GM20000 (cell line): ENCODE measurements at places on chromosomes 2 and 18.
A peak's percentile ranks its signal among the peaks of the same experiment; 100 is the strongest.

- no peak for DNase-seq
Measured at GRCh38 chr2:6442252-6442985, 423.3 kb downstream of the CMPK2 start.

DNA sequence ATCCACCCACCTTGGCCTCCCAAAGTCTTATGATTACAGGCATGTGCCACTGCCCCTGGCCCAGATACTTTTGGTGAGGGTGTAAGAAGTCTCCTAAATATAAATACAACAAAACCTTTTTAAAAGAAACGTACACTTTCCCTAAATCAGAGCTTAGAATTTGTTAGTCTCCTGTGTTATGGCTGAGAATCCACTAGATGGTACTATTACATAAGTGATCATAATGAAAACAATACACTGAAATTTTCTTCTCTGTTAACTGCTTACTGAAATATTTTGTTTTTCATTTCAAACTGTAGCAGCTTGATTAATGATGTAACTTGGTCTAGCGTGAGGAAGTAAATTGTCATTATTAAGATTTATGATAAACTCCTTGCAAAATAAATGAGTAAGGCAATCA, 74.8 kb upstream of the FAM98A start:
- peak; percentile 11 for DNase-seq

DNA sequence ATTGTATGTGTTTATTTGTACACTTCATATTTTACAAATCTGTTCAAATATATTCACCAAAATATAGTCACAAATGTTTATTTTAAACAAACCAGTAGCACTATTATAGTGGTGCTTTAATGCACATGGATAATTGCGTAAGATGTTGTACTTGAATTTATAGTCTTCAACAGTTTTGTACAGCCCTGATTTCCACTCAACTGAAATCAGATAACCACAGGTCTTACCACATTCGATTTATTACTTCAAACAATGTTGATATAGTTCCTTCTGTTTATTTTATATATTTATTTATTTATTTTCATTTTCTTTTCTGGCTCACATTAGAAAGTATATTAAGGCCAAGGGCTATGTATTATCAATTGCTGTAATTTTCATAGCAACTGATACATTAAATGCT, 99.4 kb upstream of the ZNF804A start:
- DNase-seq = no peak

DNA sequence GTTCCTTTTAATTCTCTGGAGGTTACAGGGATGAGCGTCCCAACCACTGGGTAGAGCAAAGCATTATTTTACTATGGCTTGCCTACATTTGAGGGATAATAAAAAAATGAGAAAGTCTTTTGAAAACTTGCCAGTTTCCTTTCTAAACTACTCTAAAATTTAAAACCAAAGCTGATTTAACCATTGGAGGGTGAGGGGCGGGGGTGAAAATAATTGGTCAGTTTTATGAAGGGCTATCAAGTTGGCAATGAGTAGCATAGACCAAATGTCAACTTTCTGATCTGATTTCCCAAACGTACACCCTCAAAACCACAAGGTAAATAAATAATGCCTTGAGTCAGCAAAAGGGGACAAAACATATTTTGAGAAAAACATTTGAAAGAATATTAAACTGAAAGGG, 85.7 kb upstream of the STK17B start:
- DNase-seq = no peak

- no peak for DNase-seq
Measured at GRCh38 chr2:152396051-152396511, 61.1 kb downstream of the FMNL2 start.

- DNase-seq = no peak
Measured at GRCh38 chr2:205835251-205835791, 153.0 kb downstream of the NRP2 start.

GRCh38 chr2:55155764-55156281, 76.3 kb downstream of the CLHC1 start:
- no peak for DNase-seq

DNA sequence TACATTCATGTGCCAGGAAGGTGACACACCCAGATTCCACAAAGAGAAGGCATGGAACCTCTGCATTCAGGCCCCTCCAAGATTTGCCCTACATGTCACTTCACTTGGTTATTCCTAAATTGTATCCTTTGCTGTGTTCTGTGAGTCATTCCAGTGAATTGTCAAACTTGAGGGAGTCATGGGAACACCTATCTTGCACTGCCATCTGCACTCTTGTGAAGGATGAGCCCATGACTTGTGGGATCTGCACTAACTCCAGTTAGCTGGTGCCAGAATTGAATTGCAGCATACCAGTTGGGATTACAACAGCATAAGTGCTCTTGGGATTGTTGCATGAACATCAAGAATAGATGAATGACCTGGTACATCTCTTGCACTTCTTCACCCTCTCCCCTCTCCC, 1288.0 kb upstream of the ZEB2 start:
- DNase-seq = peak; percentile 5

DNA sequence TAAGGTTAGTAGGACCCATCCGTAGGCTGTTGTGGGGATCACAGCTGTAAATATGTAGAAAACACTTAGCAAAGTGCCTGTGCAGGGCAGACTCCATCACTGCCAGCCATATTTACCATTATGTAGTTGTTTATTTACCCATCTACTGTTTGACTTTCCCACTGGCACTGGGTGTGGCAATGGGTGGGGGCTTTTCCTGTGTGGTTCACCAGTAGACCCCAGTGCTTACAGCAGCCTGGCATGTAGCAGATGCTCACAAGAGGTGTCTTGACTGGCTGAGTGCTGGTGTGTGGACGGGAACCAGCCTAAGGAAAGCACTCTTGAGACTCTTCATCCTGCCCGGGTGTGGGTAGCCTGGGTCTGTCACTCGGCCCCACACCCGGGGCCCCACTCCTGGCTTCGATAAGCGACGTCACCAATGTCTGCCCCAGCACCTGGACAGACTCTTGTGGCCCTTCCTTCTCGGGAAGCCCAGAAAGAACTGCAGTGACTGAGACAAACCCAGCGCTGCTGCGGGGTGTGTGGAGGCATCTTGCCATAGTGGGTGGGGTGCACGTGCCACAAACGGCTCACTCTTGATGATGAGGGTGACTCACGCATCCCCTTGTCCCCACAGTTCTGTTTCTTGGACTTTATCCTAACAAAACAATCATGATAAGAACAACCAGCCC, 78.3 kb downstream of the HDAC4 start:
- no peak for DNase-seq

- DNase-seq = no peak
Measured at GRCh38 chr2:205629091-205629776, 53.1 kb upstream of the NRP2 start.

GRCh38 chr18:77702686-77703085, 453.0 kb downstream of the GALR1 start:
- DNase-seq = no peak

DNA sequence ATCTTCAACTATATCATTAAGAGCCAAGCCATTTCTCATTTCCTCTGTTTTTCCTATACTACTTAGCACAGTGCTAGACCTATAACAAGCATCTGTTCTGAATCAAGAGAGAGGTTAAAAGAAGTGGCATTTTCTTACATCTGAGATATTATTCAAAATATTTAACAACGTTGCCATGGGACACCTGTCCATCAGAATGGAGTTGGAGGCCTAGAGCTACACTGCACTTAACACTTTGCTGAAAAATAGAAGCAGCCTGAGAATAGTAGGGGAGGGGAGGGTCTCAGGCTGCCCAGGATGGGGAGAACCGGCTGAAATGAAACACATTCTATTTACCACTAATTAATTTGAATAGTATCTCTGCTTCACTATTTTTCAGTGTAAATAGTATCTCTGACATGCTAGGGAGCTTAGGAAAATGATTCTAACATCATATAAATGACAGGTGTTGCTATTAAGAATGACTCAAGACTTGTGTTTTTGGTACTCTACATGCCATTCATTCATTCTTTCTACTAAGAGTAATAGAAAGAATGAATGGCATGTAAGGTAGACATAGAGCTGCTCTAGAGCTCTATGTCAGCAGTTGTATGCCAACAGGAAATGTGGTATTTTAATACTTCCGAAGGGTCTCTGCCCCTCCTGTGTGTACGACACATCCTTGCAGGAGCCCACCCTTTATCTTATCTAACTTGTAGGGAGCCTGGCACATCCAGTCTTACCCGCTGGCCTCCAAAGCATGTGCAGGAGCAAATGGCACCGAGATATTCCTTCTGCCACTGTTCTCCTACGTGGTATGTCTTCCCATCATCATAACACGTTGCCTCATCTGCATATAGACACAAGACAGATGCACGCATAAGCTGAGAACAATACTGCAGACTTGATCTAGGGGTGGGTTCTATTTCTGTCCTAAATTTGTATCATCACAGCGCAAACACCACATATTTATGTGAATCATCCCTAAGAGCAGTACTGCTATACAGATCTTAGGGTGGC, 52.6 kb downstream of the ATIC start:
- DNase-seq = no peak

GRCh38 chr2:200658278-200658864, 72.6 kb downstream of the AOX1 start:
- DNase-seq = no peak

DNA sequence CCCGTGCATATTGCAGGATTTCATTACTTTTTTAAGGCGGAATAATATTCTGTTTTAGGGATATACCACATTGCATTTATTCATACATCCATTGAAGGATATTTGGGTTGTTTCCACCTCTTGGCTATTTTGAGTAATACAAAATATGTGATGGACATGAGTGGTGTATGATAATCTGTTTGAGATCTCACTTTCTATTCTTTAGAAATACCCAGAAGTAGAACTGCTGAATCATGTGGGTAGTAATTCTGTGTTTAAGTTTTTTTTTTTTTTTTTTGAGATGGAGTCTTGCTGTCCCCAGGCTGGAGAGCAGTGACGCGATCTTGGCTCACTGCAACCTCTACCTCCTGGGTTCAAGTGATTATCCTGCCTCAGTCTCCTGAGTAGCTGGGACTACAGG, 201.4 kb downstream of the NYAP2 start:
- DNase-seq = no peak

DNA sequence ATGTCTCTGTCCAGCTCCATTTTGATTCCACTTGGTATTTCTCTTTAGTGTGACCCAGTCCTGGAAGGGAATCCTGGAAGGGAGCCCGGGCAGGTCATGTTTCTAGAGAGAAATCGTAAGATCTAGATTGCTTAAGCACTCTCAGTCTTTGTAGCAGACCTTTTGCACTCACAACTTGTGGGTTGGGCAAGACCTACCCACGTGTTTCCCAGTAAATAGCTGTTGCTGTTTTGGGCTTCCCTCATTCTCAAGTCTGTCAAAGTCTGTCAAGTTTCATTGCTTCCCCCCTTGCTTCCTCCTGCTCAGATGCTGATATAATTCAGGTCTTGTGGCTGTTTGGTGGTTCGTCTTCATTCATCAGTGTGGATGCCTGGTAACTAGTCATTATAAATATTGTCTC, 17.4 kb upstream of the NEMP2 start:
- DNase-seq = peak; percentile 29

GRCh38 chr2:88671786-88672427, 19.6 kb upstream of the RPIA start:
- DNase-seq = peak; percentile 51

DNA sequence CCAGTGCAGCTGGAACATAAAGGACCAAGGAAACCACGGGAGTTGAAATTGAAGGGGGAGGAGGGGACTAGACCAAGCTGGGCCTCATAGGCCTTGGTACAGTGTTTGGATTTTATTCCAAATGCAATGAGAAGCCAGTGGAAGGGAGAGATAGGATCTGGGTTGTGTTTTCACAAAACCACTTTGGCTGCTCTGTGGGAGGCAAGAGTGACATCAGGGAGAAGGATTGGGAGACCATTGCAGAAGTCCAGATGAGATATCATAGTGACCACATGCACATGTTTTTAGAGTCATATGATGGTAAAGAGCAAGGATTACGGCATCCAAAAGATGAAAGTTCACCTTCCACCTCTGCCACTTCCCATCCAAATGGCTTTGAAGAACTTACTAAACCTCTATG, 210.2 kb downstream of the PAX3 start:
- no peak for DNase-seq

GRCh38 chr2:207240649-207241048, 74.9 kb upstream of the KLF7 start:
- no peak for DNase-seq

DNA sequence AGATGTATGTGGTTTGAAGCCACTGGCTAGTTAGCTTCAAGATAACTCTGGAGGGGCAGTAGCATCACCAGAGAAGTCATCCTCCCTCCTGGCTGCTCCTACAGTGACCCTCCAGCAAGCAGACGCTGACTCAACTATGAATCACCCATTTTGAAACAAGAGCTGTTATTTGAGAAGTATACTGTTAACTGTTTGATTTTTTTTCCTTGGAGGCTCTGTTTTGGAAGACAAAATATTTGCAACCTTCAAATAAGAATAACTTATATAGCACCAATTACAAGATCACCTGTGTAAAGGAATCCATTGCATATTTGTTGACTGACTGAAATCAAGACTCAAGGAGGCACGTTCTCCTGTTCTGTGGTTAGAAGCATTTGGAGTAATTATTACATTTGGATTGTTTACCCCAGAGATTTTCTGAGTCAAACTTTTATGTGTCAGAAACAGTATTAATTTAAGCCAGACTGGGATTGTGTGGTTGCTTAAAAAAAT, 313.8 kb downstream of the MTX2 start:
- no peak for DNase-seq

GRCh38 chr18:62102221-62102620, 84.6 kb downstream of the PIGN start:
- peak; percentile 5 for DNase-seq

GRCh38 chr2:32723467-32724079, 95.7 kb downstream of the TTC27 start:
- DNase-seq = no peak

GRCh38 chr18:47574966-47575365, 323.5 kb upstream of the SKOR2 start:
- no peak for DNase-seq

DNA sequence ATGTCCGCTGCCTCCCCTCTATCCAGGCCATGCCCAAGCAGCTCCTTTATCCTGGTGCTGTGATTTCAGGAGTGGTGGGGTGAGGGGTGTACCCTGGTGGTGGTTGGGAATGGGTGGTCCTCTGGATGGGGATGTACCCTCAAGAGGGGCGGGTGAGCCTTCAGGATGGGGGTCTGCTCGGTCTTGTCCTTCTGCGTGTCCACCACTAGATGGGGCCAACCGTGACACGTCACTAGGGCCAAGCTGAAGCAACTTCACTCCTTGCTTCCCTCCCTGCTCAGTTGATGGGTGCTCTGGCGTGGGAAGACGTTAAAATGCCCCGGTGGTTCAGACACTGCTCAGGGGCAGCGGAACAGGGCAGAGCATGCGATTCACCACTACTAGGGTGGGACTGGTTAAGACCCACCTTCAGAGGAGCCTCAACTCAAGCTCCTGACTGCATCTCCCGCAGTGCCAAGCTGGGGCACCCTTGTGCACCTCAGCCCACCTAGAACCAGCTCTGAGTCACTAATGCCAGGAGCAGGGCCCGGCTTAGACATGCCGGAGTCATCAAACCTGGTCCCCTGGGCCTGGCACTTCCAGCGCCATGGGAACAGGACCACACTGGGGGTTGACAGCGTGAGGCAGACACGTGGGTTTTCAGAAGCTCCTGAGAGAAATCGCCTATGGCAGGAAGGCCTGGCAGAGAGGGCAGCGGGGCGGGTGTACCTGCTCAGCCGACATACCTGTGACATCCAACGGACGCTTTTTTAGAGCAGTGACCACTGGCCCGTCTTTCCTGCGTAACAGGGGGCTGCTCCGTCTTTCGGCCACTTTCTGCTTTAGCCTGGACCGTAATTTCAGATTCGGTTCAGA, 256.7 kb downstream of the HDAC4 start:
- peak; percentile 71 for DNase-seq
